Mesothelial cell of epicardium (in vitro differentiated cells): ENCODE measurements at places on chromosomes 6 and 20. TPM values are rescaled to one million over a fixed set of nuclear protein-coding genes. Genes with fewer than 3 reads are reported as not detected.

Gene HCRTR2
- 0.11 to 0.18 TPM in 2 of 3 replicates, not detected in the other for total RNA-seq

Gene MACROD2
- 10.0 to 11.8 TPM (median 11.2 TPM) in 3 replicates for total RNA-seq

GRCh38 chr6:33696548-33697518, 14.7 kb downstream of the UQCC2 start:
- no peak for DNase-seq

DNA sequence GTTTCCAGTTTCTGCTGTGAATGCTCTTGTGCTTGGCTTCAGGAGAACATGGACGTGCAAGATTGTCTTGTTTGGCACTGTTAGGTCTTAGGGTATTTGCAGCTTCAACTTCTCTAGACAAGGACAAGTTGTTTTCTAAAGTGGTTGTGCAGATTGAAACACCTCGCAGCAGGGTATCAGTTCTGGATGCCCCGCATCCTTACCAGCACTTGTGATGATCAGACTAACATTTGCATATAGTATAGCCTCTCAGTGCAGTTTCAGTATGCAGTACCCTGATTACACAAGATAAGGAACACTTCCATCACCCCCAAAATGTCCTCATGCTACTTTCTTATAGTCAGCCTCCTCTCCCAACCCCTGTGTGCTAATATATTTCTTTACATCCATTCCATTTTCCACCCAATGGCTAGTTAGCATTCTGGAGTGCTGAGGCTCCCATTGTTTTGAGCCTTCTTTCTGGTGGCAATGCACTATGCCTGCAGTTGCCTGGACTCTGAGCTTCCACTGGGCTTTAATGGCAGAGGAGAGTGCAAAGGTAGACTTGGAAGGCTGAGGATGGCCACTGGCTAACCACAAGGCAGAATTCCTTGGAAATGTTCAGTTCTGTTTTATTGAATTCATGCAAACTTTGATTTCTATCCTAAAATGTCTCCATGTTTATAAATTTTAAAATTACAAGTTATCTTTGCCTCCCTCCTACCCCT, 35.4 kb downstream of the KIF3B start:
- DNase-seq = no peak

DNA sequence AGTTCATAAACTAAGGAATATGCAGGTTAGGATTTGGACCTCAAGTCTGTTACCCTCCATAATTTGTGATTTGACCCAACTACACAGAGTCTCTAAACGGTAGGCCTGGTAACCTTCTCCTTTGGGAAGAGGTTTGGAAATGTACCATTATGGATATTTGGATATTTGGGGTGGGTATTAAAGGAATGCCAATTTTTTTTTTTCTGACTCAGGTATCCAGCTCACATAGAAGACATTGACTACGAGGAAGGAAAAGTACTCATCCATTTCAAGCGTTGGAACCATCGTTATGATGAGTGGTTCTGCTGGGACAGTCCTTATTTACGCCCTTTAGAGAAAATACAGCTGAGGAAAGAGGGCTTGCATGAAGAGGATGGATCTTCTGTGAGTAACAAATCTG, 70.5 kb downstream of the PHF20 start:
- DNase-seq = no peak

Gene GSTA2
- not detected in 3 replicates for total RNA-seq

Gene BICRAL
- total RNA-seq = 12.5 to 13.2 TPM (median 12.7 TPM) in 3 replicates

GRCh38 chr6:166433096-166433495, 50.4 kb upstream of the MPC1 start:
- DNase-seq = no peak

DNA sequence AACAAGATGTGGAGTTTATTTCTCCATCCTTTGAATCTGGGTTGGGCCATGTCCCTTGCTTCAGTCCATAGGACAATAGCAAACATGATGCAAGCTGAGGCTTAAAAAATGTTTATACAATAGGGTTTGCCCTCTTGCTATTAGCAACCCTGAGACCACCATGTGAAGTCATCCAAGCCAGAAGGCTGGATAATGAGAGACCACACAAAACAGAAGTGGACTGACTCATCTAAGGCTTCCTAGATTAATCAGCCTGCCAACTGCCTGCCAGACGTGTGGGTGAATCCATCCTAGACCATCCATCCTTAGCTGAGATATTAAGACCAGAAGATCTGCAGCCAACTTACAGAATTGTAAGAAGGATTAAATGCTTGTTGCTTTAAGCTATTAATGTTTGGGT, 38.1 kb upstream of the ISM1 start:
- DNase-seq = no peak
